AG08396 (cell line): ENCODE measurements at places on chromosomes 6 and 20.

DNA sequence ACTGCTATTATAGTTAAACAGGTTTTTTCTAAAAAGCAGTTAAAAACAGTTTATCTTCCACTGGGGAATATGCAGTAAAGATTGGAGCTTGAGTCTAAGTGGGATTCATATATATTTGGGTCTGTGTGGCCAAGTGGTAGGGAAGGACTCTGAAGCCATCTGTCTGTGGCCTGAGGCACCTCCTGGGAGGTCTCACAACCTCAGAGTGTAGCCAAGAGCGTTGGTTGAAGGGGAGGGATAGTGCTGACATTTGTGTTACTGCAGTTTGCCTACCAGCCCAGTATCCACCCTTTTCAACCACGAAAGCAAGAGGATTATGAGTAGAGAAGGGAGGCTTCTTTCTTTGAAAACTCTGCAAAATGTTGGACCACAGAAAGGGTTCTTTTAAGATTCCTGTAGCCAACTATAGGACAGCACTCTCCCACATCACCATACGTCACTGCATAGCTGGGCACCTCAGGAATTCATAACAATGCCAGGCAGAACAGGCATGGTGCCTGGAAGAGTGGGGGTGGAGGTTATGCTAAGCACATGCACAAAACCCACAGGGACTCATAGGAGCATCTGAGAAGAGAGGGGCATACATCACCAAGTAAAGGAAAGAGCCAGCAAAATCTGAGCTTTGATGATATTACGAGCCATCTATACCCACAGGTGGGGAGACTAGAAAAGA is 90.5 kb upstream of the HEY2 start:
- DNase-seq: no peak

GRCh38 chr6:18019539-18020534 is 32.4 kb upstream of the KIF13A start:
- no peak for DNase-seq

GRCh38 chr20:3045042-3045815 is 623 bp upstream of the MRPS26 start:
- peak; percentile 87 for DNase-seq

DNA sequence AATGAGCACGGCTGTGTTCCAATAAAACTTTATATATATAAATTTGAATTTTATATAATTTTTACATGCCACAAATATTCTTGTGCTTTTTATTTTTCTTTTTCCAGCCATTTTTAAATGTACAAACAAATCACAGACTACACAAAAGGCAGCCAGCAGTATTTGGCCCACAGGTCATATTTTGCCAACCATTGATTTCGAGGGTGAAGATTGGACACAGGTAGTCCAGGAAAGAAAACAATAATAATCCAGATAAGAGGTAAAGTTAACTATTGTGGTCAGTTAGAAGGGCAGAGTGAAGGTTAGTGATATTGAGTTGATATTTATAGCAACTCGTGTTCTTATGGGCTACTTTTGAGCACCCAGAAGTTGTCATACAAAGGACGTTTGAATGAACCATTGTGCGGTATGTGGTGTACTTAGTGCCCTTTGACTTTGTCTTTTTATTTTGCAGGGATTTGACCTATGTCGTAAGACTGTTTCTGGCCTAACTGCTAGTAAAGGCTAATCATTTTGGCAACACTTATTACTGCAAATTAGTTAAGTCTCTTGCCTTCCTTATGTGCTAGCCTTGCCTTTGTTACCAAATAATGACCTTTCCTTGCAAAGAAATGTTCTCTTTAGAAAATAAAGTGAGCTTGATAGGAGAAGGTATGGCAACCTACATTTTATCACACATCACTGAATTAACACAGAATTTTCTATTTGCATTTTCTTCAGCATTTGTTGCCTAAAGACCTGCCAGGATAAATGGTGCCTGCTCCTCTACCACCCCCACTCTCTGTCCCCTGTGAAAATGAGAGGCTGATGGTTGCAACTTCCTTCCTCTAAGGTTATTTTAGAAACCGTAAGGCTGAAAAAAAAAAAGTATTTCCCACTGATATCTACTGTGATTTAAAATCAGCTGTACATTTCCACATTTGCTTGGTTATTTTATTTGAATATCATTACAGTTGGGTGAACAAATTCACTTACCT is 493.9 kb upstream of the SOX4 start:
- no peak for DNase-seq

- DNase-seq: no peak
Measured at GRCh38 chr6:72551470-72551869, 70.4 kb upstream of the KCNQ5 start.

- DNase-seq: no peak
Measured at GRCh38 chr6:140663094-140663493, 1288.6 kb upstream of the CITED2 start.
